ENCODE measurements at places on chromosomes 7 and 10.
A peak's percentile ranks its signal among the peaks of the same experiment; 100 is the strongest.

GRCh38 chr10:59060852-59061251 is 115.6 kb upstream of the PHYHIPL start:
- no peak for DNase-seq

DNA sequence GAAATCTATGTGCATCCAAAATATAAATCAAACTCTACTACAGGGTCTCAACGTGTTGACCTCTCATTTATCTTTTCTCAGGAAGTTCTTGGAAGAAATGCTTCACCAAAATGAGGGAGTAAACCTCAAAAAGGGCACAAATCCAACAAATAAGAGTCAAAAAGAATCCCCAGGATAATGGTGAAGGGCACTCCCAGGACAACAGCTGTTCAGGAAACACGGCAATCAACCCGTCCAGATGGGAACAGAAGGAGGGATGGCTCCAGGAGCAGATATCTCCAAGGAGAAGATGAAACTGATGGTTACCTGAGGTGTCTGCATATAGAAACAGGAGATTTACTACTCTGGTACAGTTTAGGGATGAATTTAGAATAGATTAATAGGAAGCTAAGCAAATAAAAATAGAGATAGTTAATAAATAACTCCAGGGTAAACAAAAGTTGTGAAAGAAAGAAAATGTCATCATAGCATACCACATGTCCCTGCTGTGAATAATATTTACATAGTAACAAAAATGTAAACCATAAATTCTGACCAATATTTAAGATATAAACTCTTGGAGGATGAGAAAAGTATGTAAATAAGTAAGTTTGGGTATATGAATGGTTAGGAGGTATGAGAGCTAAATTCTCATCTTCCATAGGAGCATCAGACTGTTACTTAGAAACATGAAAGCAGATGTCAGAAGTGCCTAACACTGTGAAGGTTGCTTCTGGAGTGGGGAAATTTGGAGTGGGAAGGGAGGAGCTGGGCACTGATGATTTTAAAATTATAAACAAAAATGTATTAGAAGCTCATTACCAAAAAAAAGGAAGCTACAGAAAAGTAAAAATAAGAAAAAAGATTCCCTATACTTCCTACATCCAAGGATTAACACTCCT is 237.5 kb upstream of the HPS1 start:
- DNase-seq: no peak

DNA sequence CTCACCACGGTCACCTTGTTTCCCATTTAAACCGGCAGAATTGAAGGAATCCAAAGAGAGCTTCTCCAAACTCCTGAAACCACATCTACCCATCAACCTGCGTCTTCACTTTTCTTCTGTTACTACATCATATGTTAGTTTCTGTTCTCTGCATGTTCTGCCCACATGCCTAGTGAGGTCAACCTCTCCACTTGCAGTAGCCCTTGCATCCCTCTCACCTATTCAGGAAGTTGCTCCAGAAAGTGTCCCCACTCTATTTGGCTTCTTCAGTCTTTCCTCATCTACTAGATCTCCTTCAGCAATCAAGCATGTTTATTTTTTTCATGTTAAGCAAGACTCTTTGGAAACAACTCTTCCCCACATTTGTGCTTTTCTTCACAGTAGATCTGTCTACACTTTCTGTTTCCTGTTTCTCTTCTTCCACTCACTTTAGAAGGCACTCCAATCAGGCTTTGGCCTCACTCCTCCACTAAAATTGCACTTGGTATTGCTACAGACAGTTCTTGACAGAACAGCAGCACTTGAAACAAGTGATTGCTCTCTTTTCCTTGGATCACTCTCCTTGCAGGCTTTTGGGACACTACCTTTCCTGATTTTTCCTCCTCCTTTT is 7.5 kb downstream of the SAMD9L start:
- DNase-seq: no peak

- no peak for DNase-seq
Measured at GRCh38 chr10:49649294-49649693, 30.2 kb upstream of the C10orf53 start.

DNA sequence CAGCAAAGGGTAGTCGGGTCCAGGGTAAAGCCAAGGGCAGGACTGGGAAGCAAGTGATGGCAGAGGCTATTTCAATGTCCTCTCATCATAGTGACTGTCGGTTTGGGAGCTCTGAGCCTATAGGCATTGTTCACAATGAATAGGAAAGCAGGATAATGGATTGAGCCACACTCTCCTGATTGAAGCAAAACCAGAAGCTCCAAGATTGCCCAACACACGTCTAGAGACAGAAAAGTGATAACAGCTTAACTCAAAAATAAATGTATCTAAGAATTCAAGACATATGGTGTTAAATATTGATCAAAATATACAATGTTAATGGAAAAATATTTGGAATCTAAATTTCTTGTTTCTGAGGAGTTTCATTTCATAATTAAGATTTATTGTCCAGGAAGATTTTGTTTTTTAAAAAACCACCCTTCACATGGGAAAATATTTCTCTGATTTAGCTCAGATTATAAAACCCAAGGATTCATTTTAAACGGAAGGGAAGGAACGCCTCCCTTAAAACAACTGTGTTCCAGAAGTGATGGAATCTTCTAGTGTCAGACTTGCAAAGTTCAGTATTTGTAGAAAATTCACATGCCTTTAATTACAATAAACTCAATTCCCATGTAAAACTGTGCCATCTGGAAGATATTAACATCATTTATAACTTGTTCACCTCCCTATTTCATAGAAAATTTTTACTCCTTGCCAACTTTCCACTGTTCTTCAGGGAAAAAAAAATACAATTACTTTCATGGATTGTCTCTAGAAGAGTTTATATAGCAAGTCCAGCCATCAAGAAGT is 54.5 kb downstream of the NRP1 start:
- no peak for DNase-seq

- no peak for DNase-seq
Measured at GRCh38 chr7:131302876-131303707, 24.6 kb upstream of the MKLN1 start.

- DNase-seq: no peak
Measured at GRCh38 chr7:82156893-82157292, 286.7 kb downstream of the CACNA2D1 start.

- DNase-seq: no peak
Measured at GRCh38 chr10:123443924-123444323, 222.2 kb upstream of the GPR26 start.

- no peak for DNase-seq
Measured at GRCh38 chr10:92644921-92645320, 44.8 kb upstream of the HHEX start.

DNA sequence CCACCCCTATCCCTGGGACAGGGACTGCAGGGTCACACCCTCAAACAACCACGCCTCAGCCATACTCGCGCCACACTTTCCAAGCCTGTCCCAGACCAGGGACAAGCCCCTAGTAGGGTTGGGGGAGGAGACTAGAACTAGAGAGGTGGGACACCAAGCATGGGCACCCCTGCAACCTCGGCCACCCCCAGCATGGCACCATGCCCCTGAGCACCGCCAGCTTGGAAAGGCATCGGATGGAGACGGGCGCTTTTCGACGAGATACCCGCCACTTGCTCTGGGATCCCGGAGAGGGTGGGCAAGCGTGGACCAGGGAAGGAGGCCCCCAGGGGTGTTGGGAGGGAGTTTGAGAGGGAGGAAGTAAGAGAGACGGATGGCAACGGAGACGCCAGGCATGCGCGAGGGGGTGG is 13.1 kb upstream of the KMT2E start:
- DNase-seq: no peak

GRCh38 chr7:112159351-112159750 is 46.8 kb downstream of the DOCK4 start:
- DNase-seq: no peak

- no peak for DNase-seq
Measured at GRCh38 chr7:40468891-40469864, 334.4 kb downstream of the SUGCT start.

GRCh38 chr7:101733713-101734475 is 83.5 kb upstream of the CUX1 start:
- DNase-seq: peak; percentile 24

DNA sequence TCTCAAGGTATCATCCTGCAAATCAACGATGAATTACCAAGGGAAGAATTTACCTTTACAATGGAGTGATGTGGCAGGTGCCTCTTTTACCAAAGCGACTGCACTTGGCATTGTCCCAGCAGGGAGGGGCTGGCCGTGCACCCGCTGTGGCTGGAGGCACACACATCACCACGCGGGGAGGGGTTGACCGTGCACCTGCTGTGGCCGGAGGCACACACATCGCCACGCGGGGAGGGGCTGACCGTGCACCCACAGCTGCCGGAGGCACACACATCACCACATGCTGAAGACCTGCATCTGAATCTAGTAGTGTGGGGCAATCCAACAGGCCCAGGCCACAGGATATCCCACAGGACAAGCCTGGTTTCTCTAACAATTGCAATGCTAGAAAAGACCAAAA is 493.5 kb downstream of the DNAJB6 start:
- peak; percentile 66 for DNase-seq

DNA sequence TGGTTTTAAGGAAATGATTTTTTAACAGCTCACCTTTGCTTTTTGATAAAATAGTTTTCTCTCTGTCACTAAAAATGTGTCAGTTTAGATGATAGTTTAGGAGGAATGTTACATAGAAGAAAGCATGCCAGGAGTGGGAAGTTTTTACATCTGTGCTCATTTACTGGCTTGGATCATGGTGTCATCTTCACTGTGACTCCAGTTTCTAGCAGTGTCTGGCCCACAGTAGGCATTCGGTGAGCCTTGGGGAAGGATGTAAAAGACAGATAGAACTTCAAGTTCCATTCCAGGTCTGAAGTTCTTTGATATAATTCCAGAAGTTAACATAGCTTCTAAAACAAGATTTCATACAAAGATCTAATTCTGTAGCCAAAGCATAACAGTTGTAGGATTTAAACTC is 259.2 kb downstream of the BICC1 start:
- DNase-seq: no peak

DNA sequence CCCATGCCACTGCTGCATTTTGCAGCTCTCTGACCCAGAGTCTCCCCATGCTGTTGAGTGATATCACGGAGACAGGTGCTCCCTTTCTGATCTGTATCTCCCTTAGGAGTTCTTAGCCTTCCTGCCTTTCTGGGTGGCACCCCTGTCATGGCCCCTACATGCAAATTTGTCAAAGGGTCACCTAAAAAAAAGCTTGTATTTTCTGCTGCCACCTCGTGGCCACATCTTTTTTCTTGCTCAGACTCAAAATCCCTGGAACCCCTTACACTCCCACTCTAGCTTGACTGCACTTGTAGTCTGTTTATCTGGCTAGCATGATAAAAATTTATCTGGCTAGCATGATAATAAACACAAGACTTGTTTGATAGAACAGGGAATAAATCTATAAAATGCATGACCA is 809.1 kb downstream of the SORCS1 start:
- DNase-seq: no peak

GRCh38 chr7:25864943-25865751 is 286.9 kb upstream of the NFE2L3 start:
- DNase-seq: no peak
